ENCODE measurements at places on chromosomes 1 and 21.

DNA sequence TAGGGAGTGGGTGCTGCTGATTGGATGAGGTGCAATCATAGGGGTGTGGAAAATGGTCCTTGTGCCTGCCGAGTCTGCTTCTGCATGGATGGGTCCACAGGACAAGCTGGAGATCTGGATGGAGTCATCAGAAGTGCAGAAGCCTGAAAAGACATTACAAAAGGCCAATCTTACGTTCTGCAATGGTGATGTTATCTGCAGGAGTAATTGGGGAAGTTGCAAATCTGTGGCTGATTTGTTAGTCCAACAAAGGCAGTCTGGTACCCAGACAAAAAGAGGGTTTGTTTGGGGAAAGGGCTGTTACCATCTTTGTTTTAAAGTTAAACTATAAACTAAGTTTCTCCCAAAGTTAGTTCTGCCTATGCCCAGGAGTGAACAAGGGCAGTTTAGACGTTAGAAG is 166.5 kb downstream of the PGBD5 start:
- no peak for DNase-seq

DNA sequence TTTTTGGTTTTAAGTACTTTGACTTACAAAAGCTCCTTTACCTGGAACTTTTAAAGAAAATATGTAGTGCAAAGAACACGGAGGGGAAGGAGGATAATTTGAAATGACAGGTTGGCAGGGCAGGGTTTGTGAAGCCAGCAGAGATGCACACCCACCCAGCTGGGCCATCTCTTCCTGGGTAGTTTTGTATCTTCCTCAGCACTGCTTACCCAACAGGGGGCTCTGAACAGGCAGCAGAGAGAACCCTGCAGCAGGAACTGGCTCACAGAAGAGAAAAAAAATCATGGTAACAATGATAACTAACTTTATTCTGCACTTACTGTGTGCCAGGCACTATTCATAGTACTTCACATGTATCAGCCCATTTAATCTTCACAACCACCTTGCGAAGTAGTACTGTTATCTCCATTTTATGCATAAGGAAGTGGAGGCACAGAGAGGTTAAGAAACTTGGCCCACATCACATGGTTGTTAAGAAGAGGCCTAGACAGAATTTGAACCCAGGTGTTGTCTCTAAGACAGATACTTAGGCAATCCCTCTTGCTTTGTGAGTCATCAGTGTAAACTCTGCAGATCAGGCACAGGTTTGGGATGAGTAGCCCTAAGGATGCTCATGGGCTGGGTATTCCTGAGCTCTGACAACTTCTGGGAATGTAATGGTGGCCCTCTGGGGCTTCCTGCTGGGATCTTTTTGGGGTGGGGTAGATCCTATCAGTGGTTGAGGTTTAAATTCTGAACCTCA is 60.8 kb downstream of the ELK4 start:
- no peak for DNase-seq

DNA sequence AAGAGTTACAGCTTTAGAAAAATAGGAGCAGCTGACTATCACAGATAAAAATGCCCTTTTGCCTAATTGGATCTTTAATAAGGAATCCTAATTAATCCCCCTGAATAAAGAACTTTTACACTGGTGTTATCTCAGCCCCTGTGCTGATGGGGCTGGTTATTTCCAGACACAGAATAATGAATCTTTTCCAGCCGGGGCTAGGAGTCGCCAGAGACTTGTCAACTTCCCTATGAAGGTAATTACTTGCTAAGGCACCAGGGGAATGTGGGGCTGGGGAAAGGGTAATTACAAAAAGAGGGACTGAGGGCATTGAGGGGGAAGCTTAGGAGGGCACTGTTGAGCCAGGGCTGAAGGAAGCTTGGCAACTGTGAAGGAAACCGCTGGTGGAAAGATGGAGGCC is 34.5 kb downstream of the HMGB4 start:
- no peak for DNase-seq

GRCh38 chr1:228275179-228275429 is 67.3 kb downstream of the OBSCN start:
- no peak for DNase-seq

GRCh38 chr1:227242811-227243682 is 75.2 kb downstream of the CDC42BPA start:
- DNase-seq: no peak

GRCh38 chr1:47183308-47184089 is 6.3 kb downstream of the PDZK1IP1 start:
- DNase-seq: no peak

Data from NB4 (cell line).